ENCODE measurements at places on chromosomes 5 and 9. TPM values are rescaled to one million over a fixed set of nuclear protein-coding genes. Genes with fewer than 3 reads are reported as not detected.

DNA sequence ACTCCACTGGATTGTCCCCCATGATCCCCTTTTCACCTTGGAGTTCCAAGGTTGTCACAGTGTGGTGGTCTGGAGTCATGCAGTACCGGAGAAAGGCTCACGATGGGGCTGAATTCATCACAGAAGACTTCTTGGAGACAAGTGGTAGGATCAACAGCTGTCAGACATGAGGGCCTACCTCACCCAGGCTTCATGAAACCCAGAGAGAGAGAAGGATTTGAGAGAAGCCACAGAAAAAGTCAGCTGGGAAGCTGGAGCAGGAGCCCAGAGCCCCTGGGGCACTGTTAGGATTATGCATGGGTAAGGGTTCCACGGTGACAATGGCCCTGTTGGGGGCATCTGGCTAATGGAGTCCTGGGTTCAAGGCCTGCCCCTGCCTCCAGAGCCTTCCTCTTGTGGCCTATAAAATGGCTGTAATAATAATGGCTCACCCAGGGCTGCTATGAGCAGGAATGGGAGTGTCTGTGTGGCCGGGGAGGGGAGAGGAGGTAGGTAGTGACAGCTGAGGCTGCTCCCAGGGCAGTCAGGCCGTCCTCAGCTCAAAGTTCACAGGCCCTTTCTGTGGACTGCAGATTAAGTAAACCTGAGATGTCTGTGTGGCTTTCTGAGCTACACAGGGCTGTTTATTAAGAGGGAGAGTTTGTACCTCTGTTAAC lies 910 bp downstream of the TRIM14 start:
- peak; percentile 38 for DNase-seq

GRCh38 chr5:73391441-73391881 lies 57.1 kb downstream of the FOXD1 start:
- DNase-seq: no peak

DNA sequence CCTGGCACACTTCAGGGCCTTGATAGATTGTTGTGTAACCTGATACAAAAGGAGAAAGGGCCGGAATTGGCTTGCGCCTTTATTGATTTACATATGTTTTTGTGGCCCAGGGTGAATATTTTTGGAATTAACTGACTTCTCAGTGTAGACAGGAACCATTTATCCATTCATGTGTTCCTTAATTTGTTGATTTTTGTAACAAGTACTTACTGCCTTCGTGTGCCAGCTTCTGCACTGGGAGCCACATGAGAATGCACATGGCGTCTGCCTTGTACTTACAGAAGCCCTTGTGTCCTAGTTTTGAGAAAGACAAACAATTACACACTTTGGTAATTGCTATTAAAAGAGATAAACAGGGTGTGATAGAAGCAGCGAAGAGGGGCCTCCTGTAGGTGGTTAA lies 26.4 kb downstream of the EHMT1 start:
- DNase-seq: no peak

DNA sequence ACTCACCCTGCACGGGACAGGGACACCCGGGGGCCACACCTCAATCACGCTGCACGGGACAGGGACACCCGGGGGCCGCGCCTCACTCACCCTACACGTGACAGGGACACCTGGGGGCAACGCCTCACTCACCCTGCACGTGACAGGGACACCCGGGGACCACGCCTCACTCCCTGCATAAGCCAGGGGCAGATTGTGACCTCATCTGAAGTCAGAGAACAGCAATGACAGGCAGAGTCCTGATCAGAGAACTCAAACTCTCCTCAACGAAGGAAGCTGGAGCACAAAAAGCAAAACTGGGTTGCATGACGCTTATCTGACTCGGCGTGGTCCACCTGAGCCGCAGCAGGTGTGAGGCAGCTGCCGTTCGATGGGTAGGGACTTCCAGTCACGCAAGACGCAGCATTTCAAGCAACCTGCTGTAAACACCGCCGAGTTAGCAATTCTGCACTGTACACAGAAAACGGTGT lies 3.2 kb downstream of the TERT start:
- no peak for DNase-seq

- DNase-seq: no peak
These were observed 210.1 kb upstream of the TRIM32 start for GRCh38 chr9:116476935-116477381.

DNA sequence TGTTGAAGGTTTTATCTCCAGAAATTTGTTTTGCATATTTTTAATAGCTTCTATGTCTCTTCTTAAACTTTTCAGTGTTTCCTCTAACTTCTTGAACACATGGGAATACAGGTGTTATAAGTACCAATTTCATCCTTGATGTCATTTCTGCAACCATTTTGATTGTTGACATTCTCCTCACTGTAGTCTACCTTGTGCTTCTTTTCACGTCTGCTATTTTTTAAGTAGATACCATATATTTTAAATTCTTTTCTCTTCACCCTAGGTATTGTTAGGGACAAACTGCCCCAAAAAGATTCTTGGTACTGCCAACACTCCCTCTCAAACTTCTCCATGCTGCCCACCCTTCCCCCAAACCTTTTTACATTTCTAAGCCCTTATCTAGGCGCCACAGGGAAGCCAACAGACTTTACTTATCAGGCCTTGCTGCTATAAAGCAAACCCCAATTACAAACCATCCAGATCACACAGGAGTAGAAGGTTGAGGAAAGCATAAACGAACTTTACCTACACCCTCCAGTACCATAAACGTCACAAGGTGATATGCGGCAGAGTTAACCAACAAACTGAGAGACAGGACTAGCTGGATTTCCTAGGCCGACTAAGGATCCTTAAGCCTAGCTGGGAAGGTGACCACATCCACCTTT lies 1165.3 kb downstream of the TAF11L14 start:
- DNase-seq: no peak

GRCh38 chr9:76717176-76717575 lies 47.1 kb upstream of the PCA3 start:
- no peak for DNase-seq

DNA sequence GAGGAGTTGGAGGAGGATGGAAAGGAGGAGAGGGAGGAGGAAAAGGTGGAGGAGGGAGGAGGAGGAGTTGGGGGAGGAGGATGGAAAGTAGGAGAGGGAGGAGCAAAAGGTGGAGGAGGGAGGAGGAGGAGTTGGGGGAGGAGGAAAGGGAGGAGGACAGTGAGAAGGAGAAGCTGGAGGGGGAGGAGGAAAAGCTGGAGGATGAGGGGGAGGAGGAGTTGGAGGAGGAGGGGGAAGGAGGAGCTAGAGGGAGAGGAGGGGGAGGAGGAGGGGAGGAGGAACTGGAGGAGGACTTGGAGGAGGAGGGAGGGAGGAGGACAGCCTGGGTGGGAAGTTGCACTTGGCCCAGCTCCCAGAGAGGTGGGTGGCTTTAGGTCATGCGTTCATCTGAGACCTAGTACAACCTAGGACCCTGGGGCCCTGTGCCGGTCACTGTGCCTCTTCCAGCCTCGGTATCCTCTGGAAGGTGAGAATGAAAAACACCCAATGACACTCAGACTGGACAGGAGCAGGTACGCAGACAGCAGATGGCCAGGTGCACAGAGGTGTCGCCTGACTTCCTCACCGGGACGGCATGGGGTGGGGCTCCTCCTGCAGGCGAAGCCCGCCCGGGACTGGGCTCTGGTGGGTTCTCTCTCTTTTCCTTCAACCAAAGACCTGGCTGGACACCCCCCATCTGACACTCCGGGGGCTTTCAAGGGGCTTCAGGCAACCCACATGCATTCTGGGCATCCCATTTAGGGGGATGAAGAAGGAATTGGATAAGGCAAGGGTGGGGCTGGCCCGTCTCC lies 12.2 kb upstream of the SLC2A6 start:
- DNase-seq: no peak

DNA sequence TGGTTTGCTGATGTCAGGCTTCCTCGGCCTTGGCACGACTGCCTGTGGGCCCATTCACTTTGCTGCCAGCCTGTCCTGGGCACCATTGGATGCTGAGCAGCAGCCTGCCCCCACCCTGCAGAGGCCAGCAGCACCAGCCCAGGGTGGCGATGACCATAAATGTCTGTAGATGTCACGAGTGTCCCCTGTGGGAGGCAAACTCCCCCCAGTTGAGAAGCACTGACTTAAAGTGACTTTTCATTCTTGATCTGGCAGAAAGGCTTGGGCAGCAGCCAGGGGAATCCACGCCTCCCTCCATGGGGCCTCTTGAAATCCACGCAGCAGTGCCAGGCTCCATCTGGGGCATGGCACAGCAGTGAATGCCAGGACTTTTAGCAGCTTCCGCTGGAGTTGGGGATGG lies 21.8 kb downstream of the IRX4 start:
- DNase-seq: no peak

GRCh38 chr5:80217667-80218066 lies 38.2 kb downstream of the SERINC5 start:
- no peak for DNase-seq

- peak; percentile 81 for DNase-seq
These were observed 96.8 kb upstream of the IFNK start for GRCh38 chr9:27427272-27427643.

GRCh38 chr9:31912636-31913035 lies 471.8 kb upstream of the ACO1 start:
- no peak for DNase-seq

DNA sequence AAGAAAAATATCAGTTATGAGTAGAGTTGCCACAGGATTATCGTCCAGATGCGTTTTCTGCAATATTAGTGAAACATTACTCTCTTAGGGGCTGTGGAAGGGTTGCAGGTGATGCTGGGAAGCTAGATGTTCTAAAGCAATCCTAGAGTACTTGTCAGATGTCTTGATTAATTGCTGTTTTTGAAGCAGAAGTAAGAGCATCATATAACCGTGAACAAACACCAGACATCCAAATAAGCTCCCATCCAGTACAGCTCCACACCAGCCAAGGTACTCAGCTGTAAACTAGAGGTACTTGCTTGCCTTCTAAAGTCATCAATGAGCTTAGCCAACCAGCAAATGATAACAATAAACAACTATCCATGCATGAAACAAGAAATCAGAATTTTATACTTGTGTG lies 131.1 kb downstream of the ST8SIA4 start:
- DNase-seq: no peak

GRCh38 chr5:79200573-79201183 lies 35.3 kb upstream of the JMY start:
- DNase-seq: peak; percentile 9

BRD3 gene
- total RNA-seq: 6.4 TPM

MYMK gene
- total RNA-seq: not detected

FAM153A gene
- total RNA-seq: not detected

CD180 gene
- not detected for total RNA-seq

IFNA21 gene
- not detected for total RNA-seq

ZDHHC11B gene
- under 0.01 TPM for total RNA-seq

Data from Daoy (cell line).